NCI-H446 (cell line): ENCODE measurements at places on chromosomes 12 and 14.

- DNase-seq, result no peak
These were observed 328.2 kb downstream of the ZFP36L1 start for GRCh38 chr14:68464711-68465110.

GRCh38 chr14:76724651-76725550 is 36.4 kb upstream of the VASH1 start:
- DNase-seq, result no peak

GRCh38 chr12:4881266-4882064 is 28.2 kb upstream of the KCNA1 start:
- DNase-seq, result peak; percentile 89

DNA sequence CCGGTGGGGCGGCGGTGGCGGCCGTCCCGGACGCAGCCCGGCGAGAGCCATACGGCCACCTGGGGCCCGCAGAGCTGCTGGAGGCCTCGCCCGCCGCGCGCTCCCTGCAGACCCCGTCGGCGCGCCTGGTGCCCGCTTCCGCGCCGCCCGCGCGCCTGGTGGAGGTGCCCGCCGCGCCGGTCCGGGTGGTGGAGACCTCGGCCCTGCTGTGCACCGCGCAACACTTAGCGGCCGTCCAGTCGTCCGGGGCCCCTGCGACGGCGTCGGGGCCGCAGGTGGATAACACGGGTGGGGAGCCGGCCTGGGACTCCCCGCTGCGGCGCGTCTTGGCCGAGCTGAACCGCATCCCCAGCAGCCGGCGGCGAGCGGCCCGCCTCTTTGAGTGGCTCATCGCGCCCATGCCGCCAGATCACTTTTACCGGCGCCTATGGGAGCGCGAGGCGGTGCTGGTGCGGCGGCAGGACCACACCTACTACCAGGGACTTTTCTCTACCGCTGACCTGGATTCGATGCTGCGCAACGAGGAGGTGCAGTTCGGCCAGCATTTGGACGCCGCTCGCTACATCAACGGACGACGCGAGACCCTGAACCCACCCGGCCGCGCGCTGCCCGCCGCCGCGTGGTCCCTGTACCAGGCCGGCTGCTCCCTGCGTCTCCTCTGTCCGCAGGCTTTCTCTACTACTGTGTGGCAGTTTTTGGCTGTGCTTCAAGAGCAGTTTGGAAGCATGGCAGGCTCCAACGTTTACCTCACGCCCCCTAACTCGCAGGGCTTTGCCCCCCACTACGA is 716 bp downstream of the RIOX1 start:
- DNase-seq, result no peak

GRCh38 chr12:1835211-1836131 is 15.1 kb downstream of the LRTM2 start:
- DNase-seq, result peak; percentile 23

DNA sequence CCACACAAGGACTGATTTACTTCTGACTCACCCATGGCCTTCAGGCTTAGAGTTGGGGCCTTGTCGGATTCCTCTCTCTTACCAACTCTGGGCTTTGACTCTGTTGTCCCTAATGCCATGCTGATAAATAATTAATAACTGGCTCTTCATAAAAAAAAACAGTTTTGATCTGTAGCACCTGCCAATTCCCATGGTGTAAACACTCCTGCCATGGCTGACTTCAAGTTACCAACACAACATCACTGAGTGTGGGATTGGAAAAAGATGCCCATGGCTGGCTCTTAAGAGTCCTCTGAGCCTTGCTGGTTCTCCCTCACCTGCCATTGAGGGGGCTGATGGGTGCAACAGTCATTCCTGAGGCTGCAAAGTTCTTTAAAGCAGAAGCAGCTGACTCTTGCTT is 104.8 kb downstream of the KIF26A start:
- no peak for DNase-seq

- DNase-seq, result no peak
These were observed 7.0 kb upstream of the SERPINA1 start for GRCh38 chr14:94395282-94395887.

DNA sequence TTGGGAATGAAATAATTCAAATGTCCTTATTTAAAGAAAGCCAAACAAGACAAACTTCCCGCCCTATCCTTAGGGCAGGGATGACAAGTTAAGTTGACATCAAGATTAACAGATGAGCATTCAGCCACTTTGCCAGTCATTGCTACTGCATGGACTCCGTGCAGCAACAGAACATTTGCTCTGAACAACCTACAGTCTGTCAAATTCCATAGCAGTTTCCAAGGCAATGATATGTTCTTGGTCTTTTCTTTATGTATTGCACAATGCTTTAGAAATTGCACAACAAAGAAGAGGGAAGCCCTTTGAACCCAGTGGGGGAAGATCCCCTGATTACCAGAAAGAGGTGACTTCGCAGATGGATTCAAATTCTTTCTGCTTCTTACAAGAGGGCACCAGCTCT is 269.8 kb downstream of the BCAT1 start:
- no peak for DNase-seq

GRCh38 chr14:58571256-58571655 is 66.5 kb upstream of the DACT1 start:
- DNase-seq, result no peak

- no peak for DNase-seq
These were observed 853 bp downstream of the TTC9 start for GRCh38 chr14:70642303-70643235.

- DNase-seq, result no peak
These were observed 20.0 kb upstream of the FICD start for GRCh38 chr12:108495054-108495453.

- DNase-seq, result no peak
These were observed 231.4 kb upstream of the RTL1 start for GRCh38 chr14:101134851-101135433.

- no peak for DNase-seq
These were observed 16.5 kb upstream of the HNF1A start for GRCh38 chr12:120961604-120962531.

GRCh38 chr12:40752011-40752410 is 59.8 kb downstream of the CNTN1 start:
- DNase-seq, result no peak

DNA sequence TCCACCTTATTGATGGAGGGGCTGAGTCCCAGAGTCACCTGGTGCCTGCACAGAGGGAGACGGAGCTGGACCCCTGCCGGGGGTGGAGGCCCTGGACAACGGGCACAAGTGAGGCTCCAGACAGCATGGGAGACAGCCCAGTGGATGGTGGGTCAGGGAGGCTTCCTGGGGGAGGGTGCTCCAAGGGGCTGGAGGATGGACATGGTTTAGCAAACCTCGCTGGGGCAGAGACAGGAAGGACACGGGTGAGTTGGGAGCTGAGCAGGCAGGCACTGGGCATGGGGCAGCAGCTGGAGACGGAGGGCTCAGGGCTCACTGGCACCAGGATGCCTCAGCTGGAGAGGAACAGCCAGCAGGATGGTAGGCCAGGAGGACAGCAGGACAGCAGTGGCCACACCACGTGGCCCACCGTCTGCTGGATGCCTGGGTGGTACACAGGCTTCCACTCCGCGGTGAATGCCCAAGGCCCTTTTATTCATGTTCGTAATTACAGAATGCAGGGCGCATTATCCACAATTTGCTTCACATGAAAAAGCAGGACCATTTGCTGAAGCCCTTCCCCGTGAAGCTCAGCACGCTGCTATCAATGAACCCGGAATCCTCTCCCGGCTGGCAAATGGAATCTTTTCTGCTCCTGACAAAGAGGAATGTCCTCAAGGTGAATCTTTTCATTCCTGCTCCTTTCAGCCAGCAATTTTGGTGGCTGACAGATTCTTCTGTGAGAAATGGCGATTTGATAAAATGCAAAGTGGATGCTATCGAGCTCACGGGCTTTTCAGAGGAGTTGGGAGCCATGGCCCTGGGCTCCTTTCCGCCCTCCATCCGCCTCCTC is 138.1 kb upstream of the C14orf180 start:
- DNase-seq, result no peak

- DNase-seq, result no peak
These were observed 111.6 kb upstream of the BTG1 start for GRCh38 chr12:92257261-92257660.

GRCh38 chr12:45934956-45935355 is 55.4 kb downstream of the SCAF11 start:
- DNase-seq, result no peak
